ENCODE measurements at places on chromosomes 1 and 21. TPM values are rescaled to one million over a fixed set of nuclear protein-coding genes. Genes with fewer than 3 reads are reported as not detected.

IL10 gene
- total RNA-seq, result not detected

SPATA46 gene
- not detected for total RNA-seq

GPR25 gene
- not detected for total RNA-seq

NBPF3 gene
- 14.3 TPM for total RNA-seq

MX2 gene
- total RNA-seq, result 102 TPM

CTXND2 gene
- total RNA-seq, result not detected

CD5L gene
- total RNA-seq, result not detected

KRTAP21-2 gene
- not detected for total RNA-seq

ANGPTL3 gene
- not detected for total RNA-seq

PRKAA2 gene
- 2.3 TPM for total RNA-seq

CHIA gene
- total RNA-seq, result not detected

MYOC gene
- total RNA-seq, result not detected

SH2D5 gene
- total RNA-seq, result 0.46 TPM

S100A3 gene
- 0.30 TPM for total RNA-seq

NFASC gene
- 0.46 TPM for total RNA-seq

TNFRSF4 gene
- 0.65 TPM for total RNA-seq

SLAMF7 gene
- total RNA-seq, result not detected

GSTM2 gene
- total RNA-seq, result 4.3 TPM

TNFSF4 gene
- 36.0 TPM for total RNA-seq

FLG2 gene
- total RNA-seq, result under 0.01 TPM

MTARC1 gene
- 1.3 TPM for total RNA-seq

PMVK gene
- total RNA-seq, result 7.3 TPM

ACTRT2 gene
- total RNA-seq, result not detected

KCNK1 gene
- total RNA-seq, result 7.5 TPM

LCE1C gene
- not detected for total RNA-seq

DTL gene
- total RNA-seq, result 21.9 TPM

ESRRG gene
- total RNA-seq, result not detected

HLX gene
- total RNA-seq, result 11.7 TPM

RTCA gene
- 49.5 TPM for total RNA-seq

APOBEC4 gene
- not detected for total RNA-seq

TNFSF18 gene
- total RNA-seq, result 85.7 TPM

PODN gene
- total RNA-seq, result 0.65 TPM

NR5A2 gene
- total RNA-seq, result 14.3 TPM

ADAM30 gene
- not detected for total RNA-seq

FAM163A gene
- under 0.01 TPM for total RNA-seq

DNAJC28 gene
- total RNA-seq, result 1.3 TPM

TNFRSF18 gene
- total RNA-seq, result not detected

AMY2A gene
- total RNA-seq, result not detected

IVL gene
- not detected for total RNA-seq

OR2L13 gene
- total RNA-seq, result not detected

GBP7 gene
- not detected for total RNA-seq

TCHH gene
- total RNA-seq, result not detected

LIPI gene
- not detected for total RNA-seq

LORICRIN gene
- not detected for total RNA-seq

CCDC17 gene
- total RNA-seq, result 0.65 TPM

BNIPL gene
- total RNA-seq, result 0.32 TPM

CAPN8 gene
- not detected for total RNA-seq

GCSAML gene
- not detected for total RNA-seq

FAM78B gene
- total RNA-seq, result not detected

GPR157 gene
- 2.3 TPM for total RNA-seq

ELOVL1 gene
- total RNA-seq, result 53.0 TPM

LINGO4 gene
- total RNA-seq, result not detected

GPR52 gene
- total RNA-seq, result 0.61 TPM

PLA2G2F gene
- not detected for total RNA-seq

SYT6 gene
- total RNA-seq, result not detected

TIE1 gene
- total RNA-seq, result 536 TPM

SPRR1A gene
- total RNA-seq, result not detected

SLC2A5 gene
- not detected for total RNA-seq

SELL gene
- 0.65 TPM for total RNA-seq
